AG10803 (cell line): ENCODE measurements at places on chromosomes 2 and 18.
A peak's percentile ranks its signal among the peaks of the same experiment; 100 is the strongest.

DNA sequence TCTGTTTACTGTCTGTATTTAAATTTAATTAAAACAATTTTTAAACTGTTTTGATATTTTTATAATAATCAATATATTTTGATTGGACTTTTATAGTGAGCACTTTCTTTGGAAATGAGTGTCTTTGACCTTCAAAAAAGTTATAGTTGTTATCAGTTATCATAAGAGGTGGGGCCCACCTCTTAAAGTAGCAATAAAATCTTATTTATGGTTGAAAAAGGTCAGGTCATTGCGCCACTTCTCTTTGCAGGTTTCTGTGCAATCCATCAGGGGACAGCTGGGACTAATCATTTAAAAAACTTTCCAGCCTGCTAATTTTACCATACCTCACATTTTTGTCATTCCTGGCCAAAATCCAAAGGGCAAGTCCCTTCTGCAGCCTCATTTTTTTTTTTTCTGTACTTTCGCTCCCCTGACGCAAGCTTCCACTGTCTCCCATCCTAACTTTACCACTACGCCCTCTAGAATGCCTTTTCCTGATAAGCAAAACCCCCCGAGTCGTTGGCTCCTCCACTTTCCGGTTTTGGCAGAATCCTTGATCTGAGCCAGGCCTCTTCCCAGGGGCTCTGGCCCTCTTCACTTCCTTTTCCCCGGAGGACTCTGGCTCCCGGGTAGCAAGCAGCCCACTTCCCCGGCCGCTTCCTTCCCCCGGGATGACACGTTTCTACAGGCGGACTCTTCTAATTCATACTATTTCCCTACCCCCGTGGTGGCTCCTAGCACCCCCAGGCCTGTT lies 1.1 kb upstream of the SEH1L start:
- peak; percentile 98 for DNase-seq

- DNase-seq: no peak
Measured at GRCh38 chr18:3012136-3013023, 564 bp downstream of the LPIN2 start.

DNA sequence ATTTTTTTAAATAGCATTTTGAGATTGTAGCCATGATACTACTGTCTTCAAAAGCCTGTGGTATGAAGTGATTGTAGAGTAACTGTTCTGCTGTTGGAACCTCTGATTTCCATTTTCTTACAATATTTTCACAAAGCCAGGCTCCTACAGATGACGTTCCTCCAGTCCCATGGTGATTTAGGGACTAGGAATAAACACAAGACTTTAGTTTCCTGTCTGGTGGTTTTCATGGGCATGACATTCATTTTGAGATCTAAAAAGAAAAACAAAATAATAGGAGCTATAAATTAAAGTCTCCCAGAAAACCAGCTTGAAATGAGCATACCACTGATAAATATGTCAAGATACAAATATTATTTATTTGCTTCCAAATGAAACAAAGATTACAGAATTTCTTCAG lies 1223.5 kb upstream of the CELF4 start:
- DNase-seq: no peak

DNA sequence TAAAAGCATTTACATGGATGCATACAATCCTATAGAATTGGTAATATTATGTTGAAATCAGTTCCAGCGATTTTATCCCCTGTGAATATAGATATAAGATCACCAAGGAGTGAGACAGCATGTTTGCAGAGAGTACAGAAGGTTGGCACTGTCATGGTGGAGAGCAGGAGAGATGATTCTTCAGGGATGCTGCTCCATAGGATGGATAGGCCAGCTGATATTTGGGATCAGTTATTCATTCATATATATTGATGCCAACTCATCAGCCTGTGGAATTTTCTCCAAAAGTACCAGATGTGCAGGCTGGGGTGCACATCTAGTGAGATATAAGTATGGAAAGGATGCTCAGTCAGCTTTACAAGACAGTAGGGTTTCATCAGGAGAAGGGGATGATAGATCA lies 139.9 kb downstream of the IKZF2 start:
- no peak for DNase-seq

- peak; percentile 85 for DNase-seq
Measured at GRCh38 chr2:238136820-238137537, 1.5 kb upstream of the KLHL30 start.

GRCh38 chr18:41818381-41819355 lies 136.4 kb upstream of the PIK3C3 start:
- no peak for DNase-seq

DNA sequence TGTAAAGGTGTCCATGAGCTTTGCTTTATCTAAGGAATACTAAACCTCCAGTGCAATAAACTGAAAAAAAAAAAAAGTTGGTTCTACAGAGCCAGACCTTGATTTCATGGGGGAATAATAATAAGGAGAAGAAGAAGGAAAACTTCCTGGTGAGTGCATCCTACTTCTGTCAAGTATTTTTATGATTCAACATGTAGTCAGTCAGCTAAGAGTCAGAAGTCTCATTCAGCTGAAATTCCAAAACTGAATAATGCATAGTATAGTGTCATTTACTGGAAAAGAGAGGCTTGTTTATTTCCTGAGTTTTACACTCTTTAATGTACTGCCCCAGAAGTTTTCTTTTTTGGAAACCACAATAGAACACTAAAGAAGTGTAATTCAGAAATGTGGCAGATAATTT lies 77.8 kb upstream of the TACR1 start:
- DNase-seq: peak; percentile 54

GRCh38 chr18:41353777-41354528 lies 601.1 kb upstream of the PIK3C3 start:
- no peak for DNase-seq

- DNase-seq: no peak
Measured at GRCh38 chr2:106841886-106842645, 43.9 kb downstream of the ST6GAL2 start.

- DNase-seq: no peak
Measured at GRCh38 chr2:39275016-39275415, 31.2 kb upstream of the CDKL4 start.

GRCh38 chr2:65554765-65555591 lies 122.6 kb upstream of the SPRED2 start:
- no peak for DNase-seq
